Stimulated activated CD4-positive, alpha-beta T cell treated with anti-CD3 and anti-CD28 coated beads, Interleukin-2, amount 100 ng/mL, for 24 hours (primary cell): ENCODE measurements at places on chromosomes 6 and 20.

DNA sequence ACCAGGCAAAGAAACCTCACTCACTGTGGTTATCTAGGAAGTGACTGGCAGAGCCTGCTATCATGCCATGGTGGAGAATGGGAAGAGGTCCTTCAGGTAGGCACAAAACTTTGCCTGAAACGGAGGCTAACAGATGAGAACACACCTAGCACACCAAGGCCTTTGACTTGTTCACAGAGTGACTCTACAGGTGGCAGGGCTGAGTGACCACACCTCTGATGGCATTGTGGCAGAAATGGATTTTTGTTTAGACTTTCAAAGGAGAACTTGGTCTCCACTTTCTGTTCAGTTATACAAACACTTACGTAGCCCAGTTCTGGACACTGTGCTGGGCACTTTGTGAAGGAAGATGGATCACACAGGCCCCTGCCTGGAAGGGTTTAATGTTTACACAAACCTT is 116.3 kb upstream of the ENPP5 start:
- no peak for DNase-seq

GRCh38 chr20:21739682-21740081 is 34.2 kb downstream of the PAX1 start:
- DNase-seq: no peak

GRCh38 chr6:135299256-135299655 is 118.1 kb downstream of the MYB start:
- no peak for DNase-seq

DNA sequence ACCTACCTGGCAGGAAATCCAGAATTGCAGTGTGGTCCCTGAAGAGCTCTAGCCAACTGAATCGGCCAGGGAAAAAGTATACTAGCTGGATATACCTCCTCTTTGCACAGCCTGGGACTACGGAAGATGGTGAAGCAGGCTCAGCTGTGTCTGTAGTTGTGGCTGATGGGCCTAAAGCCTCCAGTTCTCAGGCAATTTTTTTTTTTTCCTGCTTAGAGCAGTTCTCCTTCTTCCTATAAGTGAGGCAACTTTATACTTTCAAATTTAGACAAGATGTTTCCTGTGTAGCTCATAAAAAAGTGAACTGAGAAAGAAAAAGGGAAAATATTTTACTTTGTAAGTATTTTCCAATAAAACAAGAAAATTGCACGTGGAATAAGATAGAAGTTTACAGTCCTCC is 172.9 kb downstream of the CARMIL1 start:
- no peak for DNase-seq

GRCh38 chr6:109456710-109457561 is 1.4 kb upstream of the MICAL1 start:
- DNase-seq: no peak

GRCh38 chr6:135159531-135159930 is 21.6 kb upstream of the MYB start:
- DNase-seq: no peak

DNA sequence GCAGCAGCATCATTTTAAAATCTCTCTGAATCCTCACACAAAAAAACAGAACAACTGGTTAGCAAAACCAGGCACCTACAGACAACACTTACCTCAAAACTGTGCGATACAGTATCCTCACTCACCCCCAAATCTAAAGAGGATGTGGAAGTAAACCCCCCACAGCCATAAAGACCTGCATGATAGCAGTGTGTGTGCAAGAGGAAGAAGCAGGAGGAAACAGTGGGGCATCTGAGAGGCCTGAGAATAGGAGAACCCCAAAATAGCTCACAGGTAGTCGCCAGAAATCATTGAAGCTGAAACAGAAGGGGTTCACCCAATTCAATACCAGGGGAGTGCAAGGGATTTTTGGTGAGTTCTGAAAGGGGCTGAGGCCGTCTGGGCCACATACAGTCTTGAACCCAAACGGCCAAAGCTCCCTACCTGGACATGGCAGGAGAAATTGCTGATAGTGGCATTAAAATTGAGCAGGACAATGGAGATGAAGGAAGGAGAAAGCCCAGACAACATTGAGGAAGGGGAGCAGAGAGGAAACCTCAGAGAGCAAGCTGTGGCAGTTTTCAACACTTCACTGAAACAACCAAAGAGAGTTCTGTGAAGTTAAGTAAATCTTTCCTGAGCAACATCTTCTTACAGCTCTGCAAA is 129.7 kb downstream of the FIG4 start:
- DNase-seq: no peak

DNA sequence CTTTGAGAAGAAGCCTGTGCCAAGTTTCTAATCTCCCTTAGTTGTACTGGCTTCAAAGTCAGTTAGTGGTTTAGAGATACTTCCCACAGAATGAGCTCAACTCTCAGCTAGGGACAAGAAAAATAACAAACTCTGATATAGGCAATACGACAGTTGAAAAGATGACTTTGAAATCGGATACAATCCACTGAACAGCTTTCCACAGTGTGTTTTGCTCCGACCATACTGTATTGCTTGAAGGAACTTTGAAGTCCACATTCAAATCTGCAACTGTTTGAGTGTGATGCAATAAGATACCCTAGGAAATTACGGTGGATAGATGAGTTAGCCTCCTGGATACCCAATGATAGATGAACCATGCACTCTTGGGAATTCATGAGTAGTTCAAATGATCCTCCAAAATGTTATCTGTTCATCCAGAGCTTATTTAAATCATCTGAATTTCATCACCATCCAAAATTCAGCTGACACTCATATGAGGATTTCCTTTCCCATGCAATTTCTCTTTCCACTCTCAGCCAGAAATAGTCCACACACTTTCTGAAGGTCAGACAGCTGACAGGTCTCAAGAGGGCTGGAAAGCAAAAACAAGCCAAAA is 443.8 kb downstream of the HAO1 start:
- no peak for DNase-seq

- DNase-seq: no peak
These were observed 83.1 kb upstream of the CST7 start for GRCh38 chr20:24866008-24866407.

GRCh38 chr6:113489952-113490746 is 367.0 kb upstream of the MARCKS start:
- DNase-seq: no peak

DNA sequence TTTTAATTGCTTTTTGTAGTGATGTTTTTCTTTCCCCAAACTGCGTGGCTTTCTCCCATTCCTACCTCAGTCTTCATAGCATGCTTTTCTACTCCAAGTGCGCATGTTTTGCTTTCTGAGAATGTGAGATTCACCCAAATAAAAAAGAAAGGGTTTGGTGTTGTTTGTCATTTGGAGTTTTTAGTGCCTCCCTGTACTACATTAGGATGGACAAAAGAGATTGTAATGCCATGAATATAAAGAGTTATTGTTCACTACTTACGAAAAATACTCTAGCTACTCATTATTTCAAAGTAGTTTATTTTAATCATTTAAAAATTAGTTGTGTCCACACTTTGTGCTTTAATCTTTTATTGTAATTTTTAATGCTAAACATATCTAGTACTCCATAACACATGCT is 81.8 kb downstream of the RNF217 start:
- no peak for DNase-seq

- DNase-seq: no peak
These were observed 18.6 kb upstream of the LSM14B start for GRCh38 chr20:62103508-62104233.

- DNase-seq: no peak
These were observed 74.6 kb downstream of the MLIP start for GRCh38 chr6:54185885-54186284.

- DNase-seq: no peak
These were observed 110.3 kb upstream of the EYA4 start for GRCh38 chr6:133130863-133131262.

- no peak for DNase-seq
These were observed 564.0 kb downstream of the CD109 start for GRCh38 chr6:74259981-74260380.

DNA sequence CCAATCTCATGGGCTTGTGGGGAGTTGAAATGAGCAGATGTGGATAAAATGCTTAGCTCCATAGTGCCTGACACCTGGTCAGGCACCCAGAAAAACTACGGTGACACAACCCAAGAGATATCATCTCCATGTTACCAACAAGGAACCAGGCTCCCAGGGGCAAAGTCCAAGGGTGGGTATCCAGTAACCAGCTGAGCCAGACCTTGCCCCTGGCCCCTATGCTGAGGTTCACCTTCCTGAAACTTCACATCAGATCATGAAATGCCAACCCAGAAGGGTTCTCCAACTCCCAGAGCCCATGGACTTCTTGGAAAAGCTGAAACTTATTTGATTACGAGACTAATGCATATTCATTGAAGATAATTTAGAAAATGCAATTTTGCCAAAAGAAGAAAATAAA is 141.8 kb upstream of the KCNG1 start:
- no peak for DNase-seq

GRCh38 chr6:112086744-112087135 is 542 bp downstream of the TUBE1 start:
- DNase-seq: no peak

GRCh38 chr6:147434516-147434915 is 74.0 kb upstream of the SAMD5 start:
- DNase-seq: no peak
